Memory B cell (primary cell): ENCODE measurements at places on chromosomes 3 and 15.

DNA sequence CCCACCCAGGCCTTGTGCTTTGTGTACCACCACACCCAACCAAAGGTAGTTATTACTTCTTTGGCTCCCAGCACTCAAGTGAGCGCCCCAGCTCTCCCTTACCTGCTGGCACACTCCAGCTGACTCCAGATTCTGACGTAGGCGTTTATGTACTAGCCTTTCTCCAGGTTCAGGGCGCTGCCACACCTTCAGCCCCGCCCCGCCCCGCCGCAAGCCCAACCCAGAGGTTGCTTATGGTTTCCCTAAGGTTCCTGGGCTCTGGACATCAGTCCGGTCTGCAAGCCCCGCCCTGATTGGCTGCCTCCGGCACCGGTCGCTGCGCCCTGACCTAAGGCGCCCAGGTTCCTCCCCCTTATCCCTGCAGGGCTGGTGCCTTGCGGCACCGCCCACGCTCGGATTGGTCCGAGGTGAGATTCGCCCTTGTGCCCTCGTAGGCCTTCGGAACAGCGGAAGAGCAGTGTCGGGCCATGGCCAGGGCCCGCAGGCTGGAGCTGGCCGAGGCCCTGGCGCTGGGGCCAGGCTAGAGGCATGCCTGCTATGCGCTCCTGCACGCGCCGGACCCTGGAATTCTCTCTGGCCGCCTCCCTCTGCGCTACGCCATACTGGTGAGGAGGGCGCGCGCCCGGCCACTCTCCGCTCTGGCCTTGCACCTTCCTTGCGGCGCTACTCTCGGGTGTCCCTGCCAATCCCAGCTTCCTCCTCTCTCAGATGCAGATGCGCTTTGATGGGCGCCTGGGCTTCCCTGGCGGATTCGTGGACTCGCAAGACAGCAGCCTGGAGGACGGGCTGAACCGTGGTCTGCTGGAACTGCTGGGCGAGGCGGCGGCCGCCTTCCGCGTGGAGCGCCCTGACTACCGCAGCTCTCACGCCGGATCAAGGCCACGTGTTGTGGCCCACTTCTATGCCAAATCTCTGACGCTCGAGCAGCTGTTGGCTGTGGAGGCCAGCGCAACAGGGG is 19.8 kb upstream of the NUDT16 start:
- H3K4me1 ChIP-seq: peaks cover 10% of the 10 kb centered on the region
- H3K4me3 ChIP-seq: peak overlapping the region; percentile 82
- no peak for DNase-seq
- H3K36me3 ChIP-seq: no peaks in the 10 kb centered on the region

- H3K27me3 ChIP-seq: no peaks in the 10 kb centered on the region
- H3K27ac ChIP-seq: no peak overlapping the region
- no peak overlapping the region for H3K4me3 ChIP-seq
- no peak for DNase-seq
- peaks cover 40% of the 10 kb centered on the region for H3K36me3 ChIP-seq
- peaks cover 33% of the 10 kb centered on the region for H3K4me1 ChIP-seq
Observed at GRCh38 chr3:67630666-67631362, 23.6 kb downstream of the SUCLG2 start.

DNA sequence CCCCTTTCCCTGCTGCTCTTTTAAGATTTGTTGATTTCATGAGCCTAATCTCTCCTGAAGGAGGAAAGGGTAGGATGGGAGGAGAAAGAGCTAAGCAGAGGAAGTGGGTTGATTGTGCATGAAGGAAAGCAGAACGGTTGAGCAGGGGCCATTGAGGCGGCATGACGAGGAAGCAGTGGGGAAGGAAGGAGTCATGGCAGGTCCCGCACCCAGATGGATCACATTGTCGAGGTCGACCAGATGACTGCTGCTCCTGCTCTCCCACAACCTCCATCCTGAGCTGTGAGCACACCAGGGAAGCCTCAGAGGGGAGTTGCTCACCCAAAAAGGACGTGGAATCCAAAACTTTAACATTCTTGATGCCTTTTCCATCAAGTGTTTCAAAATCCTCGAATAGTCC is 42.8 kb downstream of the ABTB1 start:
- no peaks in the 10 kb centered on the region for H3K4me1 ChIP-seq
- H3K27me3 ChIP-seq: no peaks in the 10 kb centered on the region
- H3K36me3 ChIP-seq: no peaks in the 10 kb centered on the region
- H3K4me3 ChIP-seq: no peak overlapping the region

- H3K4me1 ChIP-seq: peaks cover 5% of the 10 kb centered on the region
- no peak for DNase-seq
- no peak overlapping the region for H3K27ac ChIP-seq
- H3K27me3 ChIP-seq: no peaks in the 10 kb centered on the region
Observed at GRCh38 chr3:48460517-48460902, 14.0 kb downstream of the ATRIP start.

GRCh38 chr15:68054628-68055223 is 611 bp downstream of the PIAS1 start:
- no peaks in the 10 kb centered on the region for H3K36me3 ChIP-seq
- no peaks in the 10 kb centered on the region for H3K27me3 ChIP-seq
- peak overlapping the region; percentile 92 for H3K27ac ChIP-seq
- H3K4me1 ChIP-seq: peaks cover 23% of the 10 kb centered on the region
- H3K4me3 ChIP-seq: peak overlapping the region; percentile 92

DNA sequence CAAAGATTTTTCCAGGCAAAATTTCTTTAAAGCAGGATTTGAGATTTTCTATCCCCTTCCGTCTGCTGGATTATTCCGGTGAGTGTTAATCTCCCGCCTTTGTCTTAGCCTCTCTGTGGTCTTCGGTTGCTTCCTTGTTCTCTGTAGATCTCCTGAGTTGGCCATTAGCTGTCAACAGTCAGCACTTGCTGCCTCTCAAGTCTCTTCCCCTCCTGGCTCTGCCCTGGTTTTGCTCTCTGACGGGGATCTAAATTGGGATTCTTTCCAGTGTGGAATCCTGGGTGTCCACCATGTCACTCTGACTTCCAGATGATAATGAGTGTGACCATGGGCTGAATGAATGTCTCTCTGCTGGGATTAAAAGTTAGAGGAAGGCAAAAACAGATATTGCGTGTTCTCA is 121.5 kb downstream of the IGF1R start:
- H3K27me3 ChIP-seq: peaks cover 3% of the 10 kb centered on the region
- no peaks in the 10 kb centered on the region for H3K36me3 ChIP-seq
- peaks cover 9% of the 10 kb centered on the region for H3K4me1 ChIP-seq
- H3K4me3 ChIP-seq: no peak overlapping the region

GRCh38 chr3:3665961-3666640 is 133.1 kb upstream of the LRRN1 start:
- H3K4me1 ChIP-seq: peaks cover 23% of the 10 kb centered on the region
- no peaks in the 10 kb centered on the region for H3K27me3 ChIP-seq
- peak overlapping the region; percentile 88 for H3K27ac ChIP-seq

DNA sequence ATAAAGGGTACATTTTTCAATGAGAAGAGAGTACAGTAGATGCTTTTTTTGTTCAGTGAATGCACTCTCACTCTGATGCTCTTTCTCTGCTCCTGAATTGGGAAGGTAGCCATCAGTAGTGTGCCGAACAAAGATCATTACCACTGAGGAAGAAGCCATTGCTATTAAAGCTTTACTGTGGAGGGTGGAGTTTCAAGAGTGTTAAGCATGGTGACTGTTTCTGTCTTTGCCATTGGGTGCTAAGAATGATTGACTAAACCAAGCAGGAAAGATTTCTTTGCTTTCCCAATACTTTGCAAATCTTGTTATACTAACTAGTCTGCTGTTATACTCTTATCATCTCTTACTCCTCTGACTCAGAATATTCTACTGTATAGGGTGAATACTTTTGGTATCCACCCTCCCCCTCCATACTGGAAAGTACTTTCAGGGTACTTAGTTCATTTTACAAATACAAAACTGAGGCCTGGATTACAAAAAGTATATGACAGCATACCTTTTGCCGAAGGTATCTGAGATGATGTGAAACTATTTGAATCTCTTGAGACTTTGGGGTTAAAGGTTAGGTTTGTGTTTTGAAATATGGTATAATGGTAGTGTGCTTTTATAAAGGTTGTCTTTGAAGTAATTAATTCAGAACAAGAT is 1.7 kb downstream of the RAB11A start:
- H3K4me1 ChIP-seq: peaks cover 23% of the 10 kb centered on the region
- DNase-seq: no peak
- no peaks in the 10 kb centered on the region for H3K27me3 ChIP-seq
- H3K36me3 ChIP-seq: peaks cover 6% of the 10 kb centered on the region
- H3K27ac ChIP-seq: peak overlapping the region; percentile 96
